ENCODE measurements at places on chromosomes 6 and 20.

DNA sequence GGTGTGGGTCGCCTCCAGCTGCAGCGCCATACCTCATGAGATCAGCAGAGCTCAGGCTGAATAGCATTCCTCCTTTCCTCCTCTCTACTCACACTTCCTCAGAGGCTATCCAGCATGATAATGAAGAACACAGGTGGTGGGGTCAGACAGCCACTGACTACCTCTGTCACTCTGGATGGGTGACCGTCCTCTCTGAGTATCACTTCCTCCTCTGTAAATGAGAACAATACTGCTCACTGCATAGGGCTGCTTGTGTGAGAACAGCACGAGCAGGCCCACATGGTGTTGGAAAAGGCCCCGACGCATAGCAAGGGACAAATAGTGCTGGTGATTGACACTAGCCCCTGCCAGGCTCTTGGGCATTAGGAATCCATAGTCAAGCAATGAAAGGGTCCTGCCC is 239.1 kb downstream of the PRKN start:
- DNase-seq = no peak

GRCh38 chr6:2197984-2198383 is 47.4 kb downstream of the GMDS start:
- DNase-seq = no peak

DNA sequence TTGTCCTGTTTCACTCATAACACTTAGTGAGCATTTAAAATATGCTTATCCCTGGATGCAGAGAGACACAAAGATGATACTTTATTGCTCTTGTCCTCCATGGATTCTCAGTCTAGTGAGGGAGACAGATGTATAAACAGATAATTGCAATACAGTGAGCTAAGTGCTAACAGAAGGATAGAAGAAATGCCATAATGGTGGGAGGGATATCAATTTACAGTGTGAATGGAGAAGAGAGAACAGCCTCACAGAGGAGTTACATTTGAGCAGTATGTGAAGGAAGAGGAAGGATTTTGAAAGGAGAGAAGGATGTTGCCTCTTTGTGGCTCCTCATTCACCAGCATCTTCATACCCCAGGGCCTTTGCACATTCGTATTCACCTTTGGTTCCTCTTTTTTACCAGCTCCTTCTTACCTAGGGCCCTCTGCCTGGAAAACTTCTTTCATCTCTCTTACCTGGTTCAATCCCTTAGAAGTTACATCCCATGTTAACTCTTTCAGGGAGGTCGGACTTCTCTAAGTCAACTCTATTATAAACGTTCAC is 341.7 kb downstream of the PRL start:
- no peak for DNase-seq

- DNase-seq = no peak
These were observed 69.8 kb downstream of the CD83 start for GRCh38 chr6:14187406-14187805.

- no peak for DNase-seq
These were observed 53.0 kb upstream of the AIG1 start for GRCh38 chr6:143007646-143008045.

- no peak for DNase-seq
These were observed 265.4 kb upstream of the SUPT3H start for GRCh38 chr6:45643126-45643525.

GRCh38 chr20:46089167-46089416 is 670 bp downstream of the NCOA5 start:
- no peak for DNase-seq

DNA sequence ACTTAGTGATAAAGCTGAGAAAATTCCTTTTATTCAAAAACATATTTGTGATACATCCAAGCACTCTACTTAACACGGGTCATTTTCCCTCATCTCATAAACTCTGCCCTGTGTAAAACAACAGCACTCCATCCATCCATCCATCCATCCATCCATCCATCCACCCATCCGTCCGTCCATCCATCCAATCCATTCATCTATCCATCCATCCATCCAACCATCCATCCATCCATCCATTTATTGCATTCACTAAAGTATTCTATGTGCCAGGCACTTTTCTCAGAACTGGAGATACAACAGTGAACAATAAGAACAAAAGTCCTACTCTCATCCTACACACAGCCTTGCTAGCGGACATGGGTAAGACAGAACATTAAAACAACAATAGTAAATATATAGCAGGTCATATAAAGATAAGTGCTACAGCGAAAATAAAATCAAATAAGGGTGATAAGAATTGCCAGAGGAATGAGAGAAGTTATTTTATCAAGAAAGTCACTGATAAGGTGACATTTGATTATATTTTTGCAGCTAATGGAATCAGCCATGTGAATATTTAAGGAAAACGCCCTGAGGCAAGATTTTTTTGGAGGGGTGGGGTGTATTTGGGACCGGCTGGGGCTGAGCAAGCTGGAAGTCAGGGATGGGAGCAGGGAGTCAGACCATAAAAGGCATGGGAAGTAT is 78.2 kb downstream of the ADAT2 start:
- no peak for DNase-seq

DNA sequence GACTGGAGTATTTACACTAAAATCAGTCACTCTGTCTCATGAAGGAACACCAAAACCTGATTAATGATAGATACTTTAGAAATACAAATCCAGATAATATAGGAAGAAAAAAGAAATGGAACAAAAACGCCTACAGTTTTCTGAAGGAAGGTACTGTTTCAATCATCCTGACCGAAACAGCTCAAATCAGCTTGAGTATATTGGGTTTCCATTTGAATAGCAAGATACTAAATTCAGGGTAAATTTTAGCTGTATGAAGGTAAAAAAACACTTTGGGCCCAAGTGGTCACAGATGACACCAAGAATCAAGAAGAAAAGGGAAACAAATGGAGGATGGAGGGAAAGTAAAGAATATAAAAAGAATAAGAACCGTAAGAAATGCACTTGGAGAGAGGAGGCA is 6.9 kb downstream of the ZSCAN23 start:
- no peak for DNase-seq

- no peak for DNase-seq
These were observed 24.3 kb downstream of the ARHGAP18 start for GRCh38 chr6:129685662-129686031.

DNA sequence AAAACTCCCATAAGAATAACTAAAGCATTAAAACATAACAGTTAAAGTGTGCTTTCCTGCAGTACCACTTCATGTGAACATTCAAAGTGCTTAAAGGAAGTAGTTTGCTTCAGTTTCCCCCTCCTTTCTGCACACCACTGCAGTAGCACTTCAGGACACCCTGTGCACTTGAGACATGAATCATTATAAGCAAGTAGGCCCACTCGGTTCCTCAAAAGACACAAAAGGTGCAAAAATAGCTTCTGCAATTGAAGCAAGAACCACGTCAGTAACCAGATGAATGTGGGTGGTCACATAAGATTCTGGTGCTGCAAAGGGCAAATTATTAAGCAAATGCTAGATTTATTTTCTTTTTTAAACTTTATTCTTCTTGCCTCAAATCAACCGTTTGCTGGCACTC is 160.6 kb downstream of the HIVEP2 start:
- no peak for DNase-seq
